ENCODE measurements at places on chromosomes 6 and 20.

DNA sequence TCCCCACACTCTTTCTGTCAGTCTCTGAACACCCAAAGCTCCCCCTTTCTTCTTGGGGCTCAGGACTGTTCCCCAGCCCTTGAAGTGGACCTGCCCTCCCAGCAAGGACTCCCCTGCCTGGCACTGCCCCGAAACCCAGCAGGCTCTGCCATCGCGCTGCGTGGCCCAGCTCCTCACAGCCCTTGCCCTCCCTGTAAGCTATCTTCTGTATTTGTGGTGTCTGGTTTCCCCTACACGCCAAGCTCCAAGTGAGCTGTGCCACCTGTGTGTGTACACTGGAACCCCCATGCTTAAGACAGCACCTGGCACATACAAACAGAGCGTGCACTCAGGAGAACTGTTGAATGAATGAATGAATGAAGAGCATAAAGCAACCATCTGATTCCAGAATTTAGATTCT is 57.7 kb downstream of the TMEM242 start:
- no peak for DNase-seq

DNA sequence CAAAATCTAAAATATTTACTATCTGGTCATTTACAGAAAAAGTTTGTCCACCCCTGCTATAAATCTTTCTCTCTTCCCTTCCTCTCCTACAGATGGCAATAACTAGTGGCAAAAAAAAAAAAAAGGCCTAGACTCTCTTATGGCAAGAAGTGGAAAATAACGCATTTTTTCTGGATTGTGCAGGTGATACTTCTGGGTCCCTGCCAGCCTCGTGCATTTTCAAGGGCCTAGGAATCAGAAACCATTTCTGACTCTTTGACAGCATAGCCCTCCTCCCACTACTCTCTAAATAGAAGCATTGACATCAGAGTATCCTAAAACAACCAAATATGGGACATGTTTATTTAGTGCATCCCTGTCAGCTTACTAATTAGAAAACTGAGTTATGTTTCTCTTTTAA is 251.0 kb downstream of the KHDC1L start:
- DNase-seq: no peak

DNA sequence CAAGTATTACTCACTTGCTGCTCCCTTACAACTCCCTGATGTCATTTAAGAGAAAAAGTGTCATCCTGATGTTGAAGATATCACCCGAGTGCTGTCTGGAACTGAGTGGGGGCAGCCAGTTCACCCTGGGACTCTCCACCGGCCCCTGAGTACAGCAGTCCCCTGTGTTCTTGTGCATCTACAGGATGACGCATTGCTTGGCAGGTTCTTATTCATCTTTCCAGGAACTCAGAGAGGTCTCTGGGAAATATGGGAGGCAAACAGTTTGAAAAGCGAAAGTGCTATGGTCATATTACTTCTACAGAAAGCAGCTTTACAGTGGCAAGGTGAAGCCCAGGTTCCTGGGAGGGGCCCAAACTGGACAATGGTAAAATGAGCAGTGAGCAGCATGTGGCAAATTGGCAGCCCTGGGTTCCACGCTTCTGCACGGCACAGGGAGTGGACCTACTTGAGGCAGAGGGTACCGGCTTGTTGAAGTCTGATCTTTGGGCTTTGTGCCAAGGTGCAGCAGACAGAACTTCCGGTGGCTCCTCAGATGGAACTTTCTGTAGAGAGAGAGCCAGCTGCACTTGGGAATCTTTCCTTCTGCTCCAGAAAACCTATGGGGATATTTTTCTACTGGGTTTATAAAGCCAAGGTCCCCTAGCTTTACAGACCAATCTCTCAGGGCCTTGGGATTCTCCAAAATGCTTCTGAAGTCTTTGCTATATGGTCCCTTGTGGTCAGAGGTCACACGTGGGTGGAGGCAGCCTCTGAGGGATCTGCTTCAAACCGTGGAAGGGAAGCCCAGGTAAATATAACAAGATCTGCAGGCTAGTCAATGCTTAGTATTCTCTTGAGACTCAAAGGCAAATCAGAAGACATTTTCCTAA is 128.3 kb downstream of the MAP3K7 start:
- no peak for DNase-seq

DNA sequence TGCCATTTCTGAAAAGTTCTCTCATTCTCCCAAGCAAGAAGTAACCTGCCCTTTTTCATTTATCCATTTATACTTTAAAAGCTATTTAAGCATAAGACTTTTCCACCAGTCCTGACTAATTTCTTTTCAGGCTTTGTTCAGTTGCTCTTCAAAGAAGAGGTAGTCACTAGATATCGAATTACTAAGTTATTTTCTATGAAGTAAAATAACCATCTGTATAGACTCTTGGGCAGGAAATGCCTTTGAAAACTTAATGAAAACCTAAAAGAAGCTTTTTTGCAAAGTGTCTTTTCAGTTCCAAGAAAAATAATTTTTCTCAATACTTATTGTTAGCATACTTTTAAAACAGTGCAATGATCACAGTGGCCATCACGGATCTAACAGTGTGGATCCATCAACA is 31.3 kb upstream of the LAMP5 start:
- no peak for DNase-seq

GRCh38 chr20:49132995-49133478 is 55.1 kb downstream of the STAU1 start:
- DNase-seq: no peak
